ENCODE measurements at places on chromosomes 1 and 21. TPM values are rescaled to one million over a fixed set of nuclear protein-coding genes. Genes with fewer than 3 reads are reported as not detected.

GRCh38 chr1:30822966-30823581, 65.5 kb upstream of the LAPTM5 start:
- no peak overlapping the region for H3K4me3 ChIP-seq
- H3K4me1 ChIP-seq: peaks cover 8% of the 10 kb centered on the region

DNA sequence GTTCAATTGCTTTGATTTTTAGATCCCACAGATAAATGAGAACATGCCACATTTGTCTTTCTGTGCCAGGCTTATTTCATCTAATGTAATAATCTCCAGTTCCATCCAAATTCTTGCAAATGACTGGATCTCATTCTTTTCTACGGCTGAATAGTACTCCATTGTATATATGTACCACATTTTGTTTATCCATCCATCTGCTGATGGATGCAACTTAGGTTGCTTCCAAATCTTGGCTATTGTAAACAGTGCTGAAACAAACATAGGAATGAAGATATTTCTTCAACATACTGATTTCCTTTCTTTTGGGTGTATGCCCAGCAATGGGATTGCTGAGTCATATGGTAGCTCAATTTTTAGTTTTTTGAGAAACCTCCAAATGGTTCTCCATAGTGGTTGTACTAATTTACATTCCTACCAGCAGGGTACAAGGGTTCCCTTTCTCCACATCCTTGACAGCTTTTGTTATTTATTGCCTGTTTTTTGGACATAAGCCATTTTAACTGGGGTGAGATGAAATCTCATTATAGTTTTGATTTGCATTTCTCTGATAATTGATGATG, 344.4 kb downstream of the KCTD3 start:
- H3K27me3 ChIP-seq: no peaks in the 10 kb centered on the region
- no peak overlapping the region for H3K4me3 ChIP-seq
- H3K27ac ChIP-seq: no peak overlapping the region
- H3K36me3 ChIP-seq: no peaks in the 10 kb centered on the region
- no peaks in the 10 kb centered on the region for H3K4me1 ChIP-seq

GRCh38 chr1:8147956-8148355, 121.8 kb upstream of the ERRFI1 start:
- peak overlapping the region; percentile 53 for H3K27ac ChIP-seq
- no peak overlapping the region for H3K4me3 ChIP-seq
- H3K36me3 ChIP-seq: no peaks in the 10 kb centered on the region
- H3K27me3 ChIP-seq: no peaks in the 10 kb centered on the region

DNA sequence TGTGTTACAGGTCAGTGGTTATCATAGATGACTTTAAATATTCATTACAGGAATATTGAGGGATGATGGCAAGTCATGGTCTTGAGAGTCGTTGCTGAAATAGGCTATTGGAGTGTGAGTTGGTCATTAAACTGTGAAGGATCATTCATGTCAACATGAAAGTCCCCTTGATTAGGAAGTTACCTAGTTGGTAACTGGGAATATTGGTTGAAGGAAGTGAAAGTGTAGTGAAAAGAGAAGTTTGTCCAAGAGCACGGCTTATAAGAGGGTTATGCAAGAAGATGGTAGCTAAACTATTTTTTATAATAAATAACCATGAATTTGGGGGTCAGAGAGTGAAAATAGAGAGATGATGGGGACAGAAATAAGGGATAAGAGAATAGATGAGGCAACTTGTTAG, 16.9 kb downstream of the CRB1 start:
- no peaks in the 10 kb centered on the region for H3K27me3 ChIP-seq
- H3K4me3 ChIP-seq: no peak overlapping the region
- no peaks in the 10 kb centered on the region for H3K4me1 ChIP-seq
- DNase-seq: no peak

DNA sequence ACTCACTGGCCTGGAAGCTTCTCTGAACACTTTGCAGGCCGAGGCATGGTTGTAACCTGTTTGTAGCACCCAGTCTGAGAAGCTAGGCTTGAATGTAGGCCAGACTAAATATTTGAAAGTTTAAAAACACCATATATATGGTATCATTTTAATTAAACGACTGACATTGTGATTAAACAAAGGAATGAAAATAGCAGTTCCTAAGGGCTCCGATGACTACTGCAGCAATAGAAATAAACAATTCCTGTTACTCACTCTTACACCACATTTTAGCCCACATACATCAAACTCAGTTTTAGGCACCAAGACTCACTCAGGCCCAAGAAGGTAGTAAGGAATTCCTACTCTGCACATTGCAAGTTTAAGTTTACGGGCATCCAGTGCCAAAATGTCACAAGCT, 281.2 kb downstream of the AKT3 start:
- H3K27ac ChIP-seq: no peak overlapping the region
- H3K4me1 ChIP-seq: no peaks in the 10 kb centered on the region
- H3K27me3 ChIP-seq: no peaks in the 10 kb centered on the region
- DNase-seq: no peak

GRCh38 chr21:17472182-17472581, 40.7 kb upstream of the CXADR start:
- no peaks in the 10 kb centered on the region for H3K36me3 ChIP-seq
- no peak for DNase-seq
- no peaks in the 10 kb centered on the region for H3K27me3 ChIP-seq
- H3K27ac ChIP-seq: no peak overlapping the region
- H3K4me3 ChIP-seq: no peak overlapping the region

- H3K4me3 ChIP-seq: no peak overlapping the region
- H3K4me1 ChIP-seq: no peaks in the 10 kb centered on the region
- H3K27ac ChIP-seq: no peak overlapping the region
Observed at GRCh38 chr1:19057784-19058475, 101.5 kb upstream of the IFFO2 start.

DNA sequence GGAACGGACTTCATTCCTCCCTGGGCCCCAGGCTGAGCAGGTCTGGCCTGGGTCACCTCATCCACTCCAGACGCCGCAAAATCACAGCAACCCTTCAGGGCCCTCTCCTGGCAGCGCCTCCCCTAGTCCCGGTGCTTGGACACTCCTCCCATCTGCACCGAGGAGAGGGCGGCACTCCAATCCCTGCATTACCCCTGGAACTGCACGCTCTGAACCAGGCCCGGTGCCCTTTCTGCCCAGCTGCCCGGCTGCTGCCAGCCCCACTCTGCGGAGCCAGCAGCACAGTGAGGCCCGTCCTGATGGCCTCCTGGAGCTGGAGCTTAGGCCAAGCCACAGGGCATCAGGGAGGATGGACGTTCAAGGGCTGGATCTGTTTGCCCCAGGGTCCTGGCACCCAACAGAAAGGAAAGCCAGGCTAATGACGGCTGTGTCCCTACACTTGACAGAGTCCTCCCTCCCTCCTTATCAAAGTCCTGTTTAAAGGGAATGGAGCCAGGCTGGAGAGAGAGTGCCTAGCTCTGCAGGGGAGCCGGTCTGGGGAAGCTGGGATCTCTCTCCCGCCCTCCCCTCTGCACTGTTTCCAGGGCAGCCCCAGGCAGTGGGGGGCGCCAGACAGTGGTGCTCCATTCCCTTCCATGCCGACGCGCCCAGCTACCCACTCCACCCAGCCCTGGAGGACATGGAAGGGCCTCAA, 12.7 kb downstream of the COL6A2 start:
- no peak for DNase-seq
- H3K36me3 ChIP-seq: peaks cover 40% of the 10 kb centered on the region
- H3K4me3 ChIP-seq: no peak overlapping the region
- no peaks in the 10 kb centered on the region for H3K27me3 ChIP-seq
- peaks cover 6% of the 10 kb centered on the region for H3K4me1 ChIP-seq
- no peak overlapping the region for H3K27ac ChIP-seq

DNA sequence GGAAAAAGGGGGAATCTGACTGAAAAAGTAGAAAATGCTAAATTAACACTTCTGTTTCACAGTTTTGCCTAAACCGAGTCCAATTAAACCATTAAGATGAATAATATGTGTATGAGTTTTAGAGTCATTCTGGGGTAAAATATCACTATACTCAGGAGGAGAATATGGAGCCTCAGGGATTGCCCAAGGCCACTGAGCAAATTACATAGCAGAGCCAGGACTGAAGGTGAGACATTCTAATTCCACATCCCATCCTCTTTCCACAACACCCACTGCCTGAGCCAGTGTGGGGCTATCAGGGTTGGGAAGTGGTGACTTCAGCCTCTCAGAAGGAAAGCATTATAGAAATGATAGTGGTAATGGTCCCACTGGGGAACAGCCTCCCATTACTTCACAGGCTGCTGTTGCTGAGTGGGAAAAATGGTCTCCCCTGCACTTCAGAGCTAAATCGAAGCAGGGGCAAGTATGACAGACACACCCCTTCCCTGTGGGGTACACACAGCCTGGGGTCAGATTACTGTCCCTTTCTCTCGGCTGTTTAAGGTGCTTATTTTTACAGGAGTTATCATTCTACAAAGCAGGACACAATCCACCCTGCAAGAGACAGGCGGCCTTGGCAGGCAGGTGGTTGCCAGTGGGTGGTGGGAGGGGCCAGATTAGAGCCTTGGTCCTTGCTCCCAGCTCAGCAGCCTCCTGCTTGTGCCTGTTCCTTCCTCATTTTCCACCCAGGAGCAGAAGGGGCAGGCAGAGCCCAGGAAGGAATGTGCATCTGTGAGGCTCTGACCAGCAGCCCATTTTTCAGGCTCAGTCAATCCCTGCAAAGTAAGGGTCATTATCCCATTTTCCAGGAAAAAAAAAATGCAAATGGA, 9.5 kb upstream of the BCAR3 start:
- H3K4me1 ChIP-seq: peaks cover 62% of the 10 kb centered on the region
- H3K4me3 ChIP-seq: no peak overlapping the region
- H3K27me3 ChIP-seq: no peaks in the 10 kb centered on the region
- DNase-seq: no peak
- no peak overlapping the region for H3K27ac ChIP-seq

GRCh38 chr1:222772996-222773379, 36.0 kb downstream of the FAM177B start:
- no peaks in the 10 kb centered on the region for H3K4me1 ChIP-seq
- H3K27me3 ChIP-seq: no peaks in the 10 kb centered on the region
- no peaks in the 10 kb centered on the region for H3K36me3 ChIP-seq
- no peak overlapping the region for H3K4me3 ChIP-seq
- H3K27ac ChIP-seq: peak overlapping the region; percentile 79

DNA sequence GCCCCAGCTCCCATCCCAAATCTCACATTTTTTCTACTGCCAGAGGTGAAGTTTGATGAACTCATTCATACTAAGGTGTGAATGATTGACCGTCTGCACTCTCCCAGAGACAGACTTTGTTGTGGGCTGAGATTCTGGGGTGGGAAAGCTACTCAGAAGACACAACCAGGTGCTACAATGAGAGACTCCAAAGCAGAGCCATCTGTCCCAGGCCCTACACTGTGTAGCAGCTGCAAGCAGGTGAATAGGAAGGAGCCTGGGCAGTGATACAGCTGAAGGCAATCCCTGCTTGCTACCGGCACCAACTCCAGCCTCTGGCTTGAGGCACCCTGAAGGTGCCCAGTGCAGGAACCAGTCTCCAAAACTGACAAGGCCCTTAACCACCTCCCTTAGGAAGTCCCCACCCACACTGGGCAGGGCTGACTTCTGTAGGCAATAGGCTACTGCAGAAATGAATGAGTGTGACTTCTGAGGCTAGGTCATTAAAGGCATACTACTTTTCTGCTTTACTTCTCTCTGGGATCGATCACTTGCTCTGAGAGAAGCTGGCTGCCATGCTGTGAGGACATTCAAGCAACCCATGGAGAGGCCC, 79.7 kb upstream of the RUNX3 start:
- H3K27me3 ChIP-seq: no peaks in the 10 kb centered on the region
- no peak for DNase-seq
- no peak overlapping the region for H3K27ac ChIP-seq

DNA sequence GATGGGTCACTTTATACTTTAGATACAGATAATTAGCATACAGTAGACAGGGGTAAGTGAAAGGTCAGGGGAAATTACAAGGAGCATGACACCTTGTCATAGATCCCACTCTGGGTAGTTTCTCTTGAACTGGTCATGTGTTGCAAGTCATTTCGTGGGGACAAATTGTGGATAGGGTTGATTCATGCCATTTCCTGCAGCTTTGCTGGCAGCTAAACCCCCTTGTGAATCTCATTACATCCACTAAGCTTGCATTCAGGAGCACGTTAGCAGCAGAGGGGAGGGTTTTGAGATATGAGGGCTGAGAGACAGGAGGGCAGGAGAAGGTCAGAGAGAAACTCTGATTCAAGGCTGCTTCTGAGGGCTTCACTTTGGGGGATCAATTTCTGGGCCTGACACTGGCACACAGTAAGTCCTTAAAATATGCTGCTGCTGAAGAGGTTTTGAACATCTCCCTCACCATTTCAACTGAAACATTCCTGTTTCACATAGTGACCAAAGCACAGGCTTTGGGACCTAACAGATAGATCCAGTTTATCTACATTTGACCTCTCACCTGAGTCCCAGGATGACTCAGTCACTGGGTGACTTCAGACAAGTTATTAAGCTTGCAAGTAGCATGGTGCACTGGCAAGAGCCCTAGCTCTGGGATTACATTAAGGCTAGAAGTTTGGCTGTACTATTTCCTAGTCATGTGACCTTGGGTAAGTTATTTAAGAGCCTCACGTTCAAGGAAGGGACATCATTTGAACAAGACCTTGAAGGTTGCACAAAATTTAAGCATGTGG, 206.0 kb upstream of the USP24 start:
- DNase-seq: no peak
- no peak overlapping the region for H3K27ac ChIP-seq
- no peaks in the 10 kb centered on the region for H3K36me3 ChIP-seq
- H3K27me3 ChIP-seq: no peaks in the 10 kb centered on the region
- H3K4me1 ChIP-seq: no peaks in the 10 kb centered on the region

- no peaks in the 10 kb centered on the region for H3K4me1 ChIP-seq
- H3K27ac ChIP-seq: no peak overlapping the region
- no peaks in the 10 kb centered on the region for H3K36me3 ChIP-seq
- H3K4me3 ChIP-seq: no peak overlapping the region
Observed at GRCh38 chr1:51948491-51948915, 42.0 kb downstream of the RAB3B start.

GRCh38 chr1:223088713-223089240, 54.3 kb downstream of the TLR5 start:
- no peak overlapping the region for H3K27ac ChIP-seq
- H3K4me1 ChIP-seq: no peaks in the 10 kb centered on the region
- no peak overlapping the region for H3K4me3 ChIP-seq
- H3K27me3 ChIP-seq: no peaks in the 10 kb centered on the region
- DNase-seq: no peak

DNA sequence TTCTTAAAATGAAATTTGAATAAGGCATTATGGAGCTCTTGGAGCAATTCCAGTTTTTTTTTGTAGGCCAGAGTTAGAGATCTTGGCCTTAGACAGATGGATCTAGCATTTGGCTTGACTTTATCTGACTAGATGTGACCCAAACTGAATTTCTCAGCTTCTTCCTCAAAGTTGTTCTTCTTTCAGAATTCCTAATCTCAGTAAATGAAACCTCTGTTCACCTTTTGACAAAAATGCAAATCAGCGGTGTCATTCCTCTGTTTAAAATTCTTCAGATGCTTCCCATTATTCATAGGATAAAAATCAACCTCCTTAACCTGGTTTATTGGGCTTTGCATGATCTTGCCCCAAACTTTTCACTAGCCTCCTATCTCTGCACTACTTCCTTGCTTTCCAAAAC, 177.6 kb downstream of the RASAL2 start:
- no peaks in the 10 kb centered on the region for H3K27me3 ChIP-seq
- H3K4me1 ChIP-seq: no peaks in the 10 kb centered on the region
- no peak overlapping the region for H3K4me3 ChIP-seq
- no peak for DNase-seq

- H3K36me3 ChIP-seq: no peaks in the 10 kb centered on the region
- DNase-seq: peak; percentile 71
- H3K27ac ChIP-seq: no peak overlapping the region
- H3K4me3 ChIP-seq: no peak overlapping the region
Observed at GRCh38 chr1:12528021-12528852, 89.8 kb downstream of the DHRS3 start.

ASTN1 gene
- total RNA-seq: 2.6 TPM

HSD3B2 gene
- not detected for total RNA-seq

BLACAT1 gene
- not detected for total RNA-seq

HMGB4 gene
- not detected for total RNA-seq

KCNJ15 gene
- 17.0 TPM for total RNA-seq

PTPN7 gene
- 41.1 TPM for total RNA-seq
